ENCODE measurements at places on chromosomes 6 and 20.

GRCh38 chr6:168282985-168283685, 36.4 kb downstream of the DACT2 start:
- DNase-seq: no peak

DNA sequence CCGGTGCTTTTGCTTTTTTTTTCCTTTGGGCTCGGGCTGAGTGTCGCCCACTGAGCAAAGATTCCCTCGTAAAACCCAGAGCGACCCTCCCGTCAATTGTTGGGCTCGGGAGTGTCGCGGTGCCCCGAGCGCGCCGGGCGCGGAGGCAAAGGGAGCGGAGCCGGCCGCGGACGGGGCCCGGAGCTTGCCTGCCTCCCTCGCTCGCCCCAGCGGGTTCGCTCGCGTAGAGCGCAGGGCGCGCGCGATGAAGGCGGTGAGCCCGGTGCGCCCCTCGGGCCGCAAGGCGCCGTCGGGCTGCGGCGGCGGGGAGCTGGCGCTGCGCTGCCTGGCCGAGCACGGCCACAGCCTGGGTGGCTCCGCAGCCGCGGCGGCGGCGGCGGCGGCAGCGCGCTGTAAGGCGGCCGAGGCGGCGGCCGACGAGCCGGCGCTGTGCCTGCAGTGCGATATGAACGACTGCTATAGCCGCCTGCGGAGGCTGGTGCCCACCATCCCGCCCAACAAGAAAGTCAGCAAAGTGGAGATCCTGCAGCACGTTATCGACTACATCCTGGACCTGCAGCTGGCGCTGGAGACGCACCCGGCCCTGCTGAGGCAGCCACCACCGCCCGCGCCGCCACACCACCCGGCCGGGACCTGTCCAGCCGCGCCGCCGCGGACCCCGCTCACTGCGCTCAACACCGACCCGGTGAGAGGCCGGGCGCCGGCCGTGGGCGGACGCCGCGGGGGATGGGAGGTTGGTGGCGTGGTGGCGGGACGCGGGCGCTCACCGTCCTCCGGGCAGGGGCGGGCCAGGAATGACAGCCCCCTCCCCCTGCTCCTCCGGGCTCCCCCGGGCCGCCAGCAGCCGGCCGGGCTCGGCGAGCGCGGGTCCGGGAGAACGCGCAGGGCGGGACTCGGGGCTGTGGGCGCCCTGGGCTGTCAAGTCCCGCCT, 606 bp downstream of the ID4 start:
- peak; percentile 42 for DNase-seq

DNA sequence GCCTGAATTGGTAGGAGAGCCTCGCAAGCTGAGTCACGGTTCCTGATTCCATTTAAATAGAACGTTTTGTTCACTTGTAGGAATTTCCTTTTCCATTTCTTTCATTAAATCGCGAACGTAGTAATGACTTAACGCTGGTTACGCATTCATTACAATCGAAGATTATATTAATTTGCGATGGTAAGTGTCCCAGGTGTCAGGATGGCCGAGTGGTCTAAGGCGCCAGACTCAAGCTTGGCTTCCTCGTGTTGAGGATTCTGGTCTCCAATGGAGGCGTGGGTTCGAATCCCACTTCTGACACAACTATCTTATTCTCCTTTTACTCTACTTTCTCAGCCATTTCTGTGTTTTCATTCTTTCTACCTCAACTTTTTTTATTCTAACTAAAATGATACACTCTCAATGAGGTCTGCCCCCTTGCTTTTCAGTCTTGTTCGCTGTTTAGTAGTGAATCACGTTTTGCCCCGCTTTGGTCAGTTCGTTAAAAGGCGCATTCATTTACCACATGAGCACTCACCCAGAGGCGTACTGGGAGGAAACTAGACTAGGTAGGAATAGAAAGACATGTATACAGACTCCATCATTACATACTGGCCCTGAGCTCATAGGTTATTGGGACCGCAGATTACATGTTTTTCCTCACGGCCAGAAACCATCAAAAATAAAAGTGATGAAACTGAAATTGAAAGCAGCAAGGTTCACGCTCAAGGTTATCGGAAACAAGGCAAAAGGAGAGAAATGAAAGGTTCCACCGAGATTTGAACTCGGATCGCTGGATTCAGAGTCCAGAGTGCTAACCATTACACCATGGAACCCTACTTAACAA, 17.3 kb upstream of the TRIM27 start:
- DNase-seq: peak; percentile 86

- DNase-seq: no peak
Observed at GRCh38 chr6:33908025-33908424, 104.2 kb upstream of the MLN start.

DNA sequence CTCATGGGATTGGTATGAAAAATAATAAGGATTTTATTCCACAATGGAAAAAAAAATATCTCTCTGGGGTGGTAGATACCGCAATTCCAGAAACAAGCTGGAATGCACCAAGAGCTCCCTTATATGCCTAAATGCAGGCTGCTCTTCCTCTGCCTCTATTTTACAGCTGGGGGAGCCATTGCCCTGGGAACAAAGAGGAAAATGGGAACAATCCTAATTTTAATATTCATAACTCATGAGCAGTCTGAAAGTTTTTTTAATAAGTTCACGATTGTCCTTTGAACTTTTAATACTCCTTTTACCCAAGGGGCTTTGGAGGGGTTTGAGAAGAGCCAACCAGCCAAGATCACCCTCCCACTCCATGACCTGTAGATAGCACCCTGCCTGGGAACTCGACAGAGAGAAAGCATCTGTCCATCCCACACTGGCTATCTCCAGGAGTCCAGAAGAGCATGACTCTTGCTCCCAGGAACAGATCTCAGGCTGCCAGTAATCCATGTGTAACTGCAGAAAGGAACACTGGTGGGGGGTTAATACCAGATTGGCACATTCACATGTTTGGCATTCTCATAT, 74.7 kb downstream of the CD83 start:
- DNase-seq: peak; percentile 73

DNA sequence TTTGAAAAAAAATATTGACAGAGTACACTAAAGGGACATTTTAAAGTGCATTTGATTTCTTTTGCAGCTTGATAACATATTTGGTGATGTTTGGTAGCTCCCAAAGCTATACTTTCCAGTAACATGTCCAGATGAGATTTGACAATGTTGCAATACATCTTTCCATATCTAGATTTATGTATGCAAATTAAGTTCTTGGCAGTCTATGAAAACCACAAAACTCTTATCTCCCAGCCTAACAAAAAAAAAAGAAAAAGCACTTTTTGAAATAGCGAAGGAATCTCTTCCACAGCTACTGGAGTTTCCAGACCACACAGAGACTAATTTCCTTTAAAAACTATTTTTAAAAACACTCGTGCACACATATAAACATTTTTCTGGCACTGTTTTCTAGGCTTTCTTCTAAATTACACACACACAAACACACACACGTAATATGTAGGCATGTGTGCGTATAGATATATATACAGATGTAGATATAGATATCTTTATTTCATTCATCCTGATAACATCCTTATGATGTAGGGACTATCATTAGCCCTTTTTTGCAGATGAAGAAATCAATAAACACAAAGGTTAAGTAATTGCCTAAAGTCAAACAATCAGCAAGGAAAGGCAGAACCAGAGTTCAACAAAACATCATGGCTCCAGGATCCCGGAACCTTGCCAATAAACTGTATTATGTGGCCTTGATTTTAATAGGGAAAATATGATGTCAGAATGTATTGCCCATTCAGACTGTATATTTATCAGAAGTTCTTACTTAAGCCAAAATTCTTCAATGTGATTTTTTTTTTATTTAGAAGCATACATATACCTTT, 93.3 kb downstream of the ADGRB3 start:
- DNase-seq: no peak
